HT1080 (cell line): ENCODE measurements at places on chromosomes 1 and 21. TPM values are rescaled to one million over a fixed set of nuclear protein-coding genes. Genes with fewer than 3 reads are reported as not detected.

DNA sequence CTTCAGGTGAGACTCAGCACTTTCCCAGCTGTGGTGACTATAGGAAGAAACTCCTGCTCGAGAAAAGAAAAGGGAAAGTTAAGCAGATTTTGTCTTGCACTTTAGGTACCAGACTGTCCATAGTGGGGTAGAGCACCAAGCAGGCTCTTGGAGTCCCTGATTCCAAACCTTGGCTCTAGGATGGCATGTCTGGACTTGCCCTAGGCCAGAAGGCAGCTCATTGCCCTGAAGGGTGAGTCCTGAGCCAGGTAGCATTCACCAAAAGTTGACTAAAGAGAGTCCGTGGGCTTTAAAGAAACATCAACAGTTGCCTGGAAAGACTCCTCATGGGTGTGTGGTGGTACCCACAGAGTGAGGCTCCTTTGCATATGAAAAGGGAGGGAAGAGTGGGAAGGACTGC, 145.2 kb upstream of the SNX7 start:
- DNase-seq: no peak

- no peak for DNase-seq
Observed at GRCh38 chr1:30729901-30730300, 6.5 kb upstream of the MATN1 start.

DNA sequence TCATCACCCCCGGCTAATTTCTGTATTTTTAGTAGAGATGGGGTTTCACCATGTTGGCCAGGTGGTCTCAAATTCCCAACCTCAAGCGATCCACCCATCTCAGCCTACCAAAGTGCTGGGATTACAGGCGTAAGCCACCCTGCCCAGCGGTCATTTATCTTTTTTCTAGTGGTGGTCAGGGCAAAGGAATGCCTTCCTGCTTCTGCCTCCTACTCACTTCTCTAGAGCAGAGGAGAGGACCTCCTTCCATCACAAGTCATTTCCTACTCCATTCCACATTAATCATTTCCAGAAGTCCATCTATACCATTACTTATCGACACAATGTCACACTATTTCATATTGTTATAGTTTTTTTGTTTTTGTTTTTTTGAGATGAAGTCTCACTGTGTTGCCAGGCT, 13.3 kb downstream of the FBXO42 start:
- DNase-seq: no peak

Gene FAM151A
- total RNA-seq: not detected in 2 replicates

Gene TSPAN2
- 0.59 and 1.1 TPM in 2 replicates for total RNA-seq

Gene SPRR2B
- total RNA-seq: not detected in 2 replicates

Gene TMEM125
- total RNA-seq: not detected in 2 replicates

Gene ESRRG
- total RNA-seq: 0.13 and 0.14 TPM in 2 replicates

Gene CHI3L1
- total RNA-seq: 3.3 and 5.7 TPM in 2 replicates

DNA sequence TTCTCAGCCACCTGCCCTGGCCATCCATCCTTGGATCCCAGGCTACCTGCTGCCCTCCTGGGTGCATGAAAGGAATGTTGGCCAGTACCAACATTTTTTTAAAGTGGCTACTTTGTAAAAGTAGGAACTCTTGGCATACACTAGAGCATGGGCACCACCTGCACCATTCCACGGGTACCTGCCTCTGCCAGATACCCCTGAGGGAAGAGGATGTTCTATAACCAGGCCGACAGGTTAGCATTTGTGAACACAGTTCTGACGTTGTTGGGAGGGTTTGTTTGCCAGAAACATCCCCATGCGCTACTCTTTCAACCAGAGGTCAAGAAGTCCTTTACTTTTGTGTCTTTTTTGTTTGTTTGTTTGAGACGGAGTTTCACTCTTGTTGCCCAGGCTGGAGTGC, 43.0 kb downstream of the EVA1C start:
- DNase-seq: no peak

Gene A3GALT2
- not detected in 2 replicates for total RNA-seq

- DNase-seq: no peak
Observed at GRCh38 chr1:228487336-228488124, at the start of gene RNF187. RNF187 (plus strand) TSS chr1:228487382.

DNA sequence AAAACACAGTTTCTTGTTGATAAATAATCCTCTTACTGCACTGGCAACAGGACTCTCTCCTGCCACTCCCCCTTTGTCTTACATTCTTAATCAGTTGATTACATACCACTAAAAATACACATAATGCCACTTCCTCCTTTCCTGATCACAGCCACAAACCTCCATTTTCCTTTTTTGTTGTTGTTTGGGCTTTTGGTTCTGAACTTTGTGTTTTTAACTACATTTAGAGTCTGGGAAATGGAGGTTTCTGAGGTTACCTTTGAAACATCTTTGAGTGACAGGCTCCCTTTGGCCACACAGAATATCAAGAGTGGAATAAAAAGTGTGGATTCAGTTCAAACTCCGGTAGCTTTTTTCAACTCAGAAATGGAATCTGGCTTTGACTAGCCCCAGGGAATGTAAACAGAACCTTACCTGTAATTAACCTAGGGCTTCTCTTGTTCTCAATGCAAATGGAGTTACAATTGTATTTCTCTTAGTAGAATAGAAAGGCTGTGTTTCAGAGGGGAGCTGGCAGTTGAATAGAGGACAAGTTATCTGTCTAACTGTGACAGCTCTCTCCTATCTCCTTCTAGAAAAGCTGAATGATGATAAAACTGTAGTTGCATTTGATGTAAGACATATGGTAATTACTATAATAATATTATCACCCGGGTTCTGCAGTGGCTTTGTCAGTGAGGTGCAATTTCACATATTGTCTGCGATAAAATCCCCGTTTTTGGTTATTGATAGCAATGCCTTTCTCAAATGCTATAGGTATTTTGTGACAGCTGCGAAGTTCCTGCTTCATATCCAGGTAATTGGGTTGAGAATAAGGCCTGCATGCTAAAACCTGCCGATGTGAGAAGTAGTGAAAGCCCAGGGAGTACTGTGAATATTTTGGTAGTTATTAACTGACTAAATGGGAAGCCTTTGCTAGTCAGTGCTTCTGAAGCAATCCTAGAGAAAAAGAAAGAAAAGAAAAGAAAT, 66.9 kb downstream of the ST6GALNAC5 start:
- DNase-seq: no peak

DNA sequence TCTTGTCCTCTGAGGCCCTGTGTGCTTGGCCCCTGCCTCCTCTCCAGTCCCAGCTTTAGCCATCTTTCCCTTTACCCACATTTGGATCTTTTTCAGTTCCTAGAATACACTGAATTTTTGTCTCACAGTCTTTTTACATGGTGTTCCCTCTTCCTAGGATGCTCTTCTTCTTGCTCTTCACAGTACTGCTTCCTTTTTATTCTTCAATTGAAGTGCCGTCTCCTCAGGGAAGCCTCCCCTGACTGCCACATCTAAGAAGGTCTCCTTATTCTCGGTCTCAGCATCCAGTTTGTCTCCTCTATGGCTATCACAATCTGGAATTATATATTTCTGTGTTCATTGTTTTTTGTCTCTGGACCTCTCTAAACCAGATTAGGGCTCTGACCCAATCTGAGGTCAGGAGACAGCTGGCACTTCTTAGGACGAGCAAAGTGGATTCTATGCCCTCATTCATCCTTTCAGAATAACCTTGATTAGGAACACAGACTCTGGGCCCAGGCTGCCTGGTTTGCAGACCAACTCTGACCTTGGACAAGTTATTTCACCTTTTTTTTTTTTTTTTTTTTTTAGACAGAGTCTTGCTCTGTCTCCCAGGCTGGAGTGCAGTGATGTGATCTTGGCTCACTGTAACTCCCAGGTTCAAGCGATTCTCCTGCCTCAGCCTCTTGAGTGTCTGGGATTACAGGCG, 3.2 kb upstream of the FGR start:
- DNase-seq: no peak

Gene SLFNL1
- total RNA-seq: 0.17 TPM in 1 of 2 replicates, not detected in the other

DNA sequence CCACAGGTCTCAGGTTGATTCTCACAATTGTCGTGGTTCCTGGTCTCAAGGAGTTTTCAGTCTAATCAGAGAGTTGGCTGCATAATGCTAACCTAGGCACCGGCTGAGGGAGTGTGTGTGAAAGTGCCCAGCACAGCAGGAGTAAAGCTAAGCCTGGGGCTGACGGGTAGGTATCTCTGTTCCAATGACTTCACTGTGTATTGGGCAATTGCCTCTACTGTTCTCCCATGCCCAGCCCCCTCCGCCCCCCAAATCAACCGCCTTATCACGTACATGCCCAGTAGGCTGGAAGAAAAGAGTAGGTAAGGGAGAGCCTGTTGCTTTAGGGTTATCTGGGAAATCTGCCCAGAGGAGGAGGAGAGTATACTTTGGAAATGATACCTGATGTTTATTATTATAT, 54.7 kb downstream of the MRPS6 start:
- DNase-seq: no peak

DNA sequence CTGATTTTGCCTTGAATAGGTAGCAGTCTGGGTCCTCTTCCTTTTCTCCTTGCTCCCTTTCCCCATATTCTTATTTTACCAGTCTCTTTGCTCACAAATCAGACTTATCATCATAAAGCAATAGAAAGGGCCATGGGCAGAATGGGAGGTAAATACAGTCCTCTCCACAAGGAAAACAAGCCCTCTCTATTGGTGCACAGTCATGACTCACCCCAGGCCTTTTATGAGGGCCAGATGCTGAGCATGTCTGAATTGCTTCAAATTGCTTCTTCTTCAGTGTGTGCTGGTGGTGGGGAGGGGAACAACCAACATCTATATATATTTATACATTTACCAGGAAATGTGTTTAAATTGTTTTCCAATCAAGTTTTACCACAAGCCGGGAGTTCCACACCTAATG, 75.2 kb downstream of the GFI1 start:
- peak; percentile 26 for DNase-seq

Gene RNU1-3
- under 0.01 TPM in 1 of 2 replicates, not detected in the other for total RNA-seq

Gene HMGCL
- 9.0 and 9.9 TPM in 2 replicates for total RNA-seq

Gene FCMR
- total RNA-seq: not detected in 2 replicates

Gene SPSB1
- 14.4 and 18.3 TPM in 2 replicates for total RNA-seq

GRCh38 chr1:75707191-75707590, 17.3 kb upstream of the ACADM start:
- DNase-seq: no peak

Gene AKNAD1
- total RNA-seq: 2.7 and 5.0 TPM in 2 replicates

Gene MTMR11
- total RNA-seq: 38.2 and 60.8 TPM in 2 replicates

DNA sequence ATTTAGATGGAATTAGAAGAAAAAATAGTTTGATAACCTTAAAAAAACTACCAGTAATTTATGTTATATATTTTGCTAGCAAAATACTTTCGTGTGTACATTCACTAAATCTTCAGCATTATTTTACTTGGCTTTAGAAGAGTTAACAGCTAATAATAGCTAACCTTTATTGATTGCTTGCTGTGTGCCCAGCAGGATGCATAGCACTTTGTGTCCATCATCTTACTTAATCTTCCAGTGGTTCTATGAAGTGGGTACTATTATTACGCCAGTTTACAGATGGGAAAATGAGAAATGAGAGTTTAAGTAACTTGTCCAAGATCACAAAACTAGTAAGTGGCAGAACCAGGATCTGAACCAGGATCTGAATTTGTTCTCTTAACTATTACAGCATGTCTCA, 41.7 kb upstream of the GPR25 start:
- no peak for DNase-seq

DNA sequence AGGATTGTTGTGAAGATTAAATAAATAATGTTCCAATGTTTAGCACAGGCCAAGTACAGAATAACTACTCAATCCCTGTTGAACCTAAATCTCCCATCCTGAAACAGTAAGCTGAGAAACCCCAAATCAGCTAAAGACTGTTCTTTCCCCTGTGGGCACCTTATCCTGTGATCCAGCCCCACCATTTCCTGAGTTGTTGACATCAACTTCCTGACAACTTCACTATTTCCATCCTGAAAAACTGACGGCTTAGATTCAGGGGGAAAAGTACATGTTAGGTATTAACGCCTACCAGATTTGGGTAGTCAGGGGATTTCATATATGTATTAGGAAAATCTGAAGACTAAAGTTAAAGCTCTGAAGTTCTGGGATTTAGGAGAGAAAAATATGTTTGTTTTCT, 51.7 kb upstream of the PALMD start:
- no peak for DNase-seq

Gene GFI1
- total RNA-seq: 2.2 and 3.7 TPM in 2 replicates

DNA sequence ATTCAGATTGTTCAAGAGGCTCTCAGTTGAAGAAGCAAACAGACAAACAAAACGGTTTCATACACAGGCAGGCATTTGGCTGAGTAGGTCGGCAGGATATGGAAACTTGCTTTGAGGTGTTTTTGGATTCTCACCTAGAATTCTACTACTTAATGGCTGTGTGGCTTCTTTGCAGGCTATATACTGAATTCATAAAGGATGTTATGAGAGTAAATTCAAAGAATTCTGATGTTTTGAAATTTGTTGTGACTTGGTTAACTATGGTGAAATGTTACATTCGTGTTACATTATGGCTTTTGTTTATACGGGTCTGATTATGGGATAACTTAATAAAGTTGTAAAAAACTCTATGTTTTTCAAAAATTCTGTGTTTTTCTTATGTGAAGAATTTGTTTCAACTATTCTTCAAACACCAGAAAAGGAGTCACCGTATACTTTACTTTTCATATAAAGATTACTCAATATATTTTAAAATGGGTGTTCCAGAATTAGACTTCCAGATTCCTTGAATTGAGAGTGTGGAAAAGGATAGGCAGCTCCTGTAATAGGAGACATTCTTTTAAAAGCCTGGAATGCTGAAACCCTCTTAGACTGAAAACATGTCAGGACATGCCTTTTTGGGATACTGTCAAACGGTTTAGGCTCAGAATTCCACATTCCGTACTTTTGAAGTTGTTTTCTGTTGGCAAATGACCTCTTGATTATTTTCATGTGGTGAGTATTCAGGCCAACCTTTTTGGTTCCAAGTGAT, 8.2 kb upstream of the IRF2BP2 start:
- DNase-seq: peak; percentile 17

DNA sequence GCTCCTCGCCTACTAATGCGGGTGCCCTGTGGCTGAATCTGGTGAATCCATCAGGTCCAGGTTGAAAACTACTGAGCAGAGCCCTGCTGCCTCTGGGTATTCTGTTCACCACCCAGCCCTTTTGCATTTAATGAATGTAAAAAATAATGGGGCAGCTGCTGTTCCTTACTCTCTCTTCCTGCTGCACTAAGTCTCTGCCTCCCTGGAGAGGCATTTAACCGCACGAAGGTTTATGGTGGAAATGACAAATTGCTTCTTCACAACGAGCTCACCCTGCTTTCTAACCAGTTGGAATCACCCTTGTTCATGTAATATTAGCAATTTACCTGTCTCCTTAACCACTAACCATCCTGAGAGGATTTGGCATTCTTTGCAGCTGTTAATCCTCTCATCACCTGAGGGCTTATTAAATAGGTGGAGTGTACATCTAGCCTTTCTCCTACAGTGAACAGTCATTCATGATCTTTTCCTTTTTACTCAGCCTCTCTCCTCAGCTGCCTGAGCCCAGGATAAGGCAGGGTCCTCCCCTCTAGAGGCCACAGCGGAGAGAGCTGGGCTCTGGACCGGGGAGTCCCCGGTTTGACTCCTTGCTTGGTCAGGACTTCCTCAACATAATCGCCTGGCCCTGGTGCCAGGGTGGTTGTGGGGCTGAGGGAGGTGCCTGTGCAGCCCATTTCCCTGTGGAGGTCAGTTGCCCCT, 97.6 kb downstream of the NOS1AP start:
- DNase-seq: no peak

- DNase-seq: no peak
Observed at GRCh38 chr1:1120866-1121591, 5.1 kb upstream of the C1orf159 start.

GRCh38 chr21:36126621-36127110, 8.2 kb upstream of the CBR3 start:
- no peak for DNase-seq

Gene FYB2
- not detected in 2 replicates for total RNA-seq

Gene SRP9
- 217 and 241 TPM in 2 replicates for total RNA-seq
